ENCODE measurements at places on chromosomes 16 and 17.

DNA sequence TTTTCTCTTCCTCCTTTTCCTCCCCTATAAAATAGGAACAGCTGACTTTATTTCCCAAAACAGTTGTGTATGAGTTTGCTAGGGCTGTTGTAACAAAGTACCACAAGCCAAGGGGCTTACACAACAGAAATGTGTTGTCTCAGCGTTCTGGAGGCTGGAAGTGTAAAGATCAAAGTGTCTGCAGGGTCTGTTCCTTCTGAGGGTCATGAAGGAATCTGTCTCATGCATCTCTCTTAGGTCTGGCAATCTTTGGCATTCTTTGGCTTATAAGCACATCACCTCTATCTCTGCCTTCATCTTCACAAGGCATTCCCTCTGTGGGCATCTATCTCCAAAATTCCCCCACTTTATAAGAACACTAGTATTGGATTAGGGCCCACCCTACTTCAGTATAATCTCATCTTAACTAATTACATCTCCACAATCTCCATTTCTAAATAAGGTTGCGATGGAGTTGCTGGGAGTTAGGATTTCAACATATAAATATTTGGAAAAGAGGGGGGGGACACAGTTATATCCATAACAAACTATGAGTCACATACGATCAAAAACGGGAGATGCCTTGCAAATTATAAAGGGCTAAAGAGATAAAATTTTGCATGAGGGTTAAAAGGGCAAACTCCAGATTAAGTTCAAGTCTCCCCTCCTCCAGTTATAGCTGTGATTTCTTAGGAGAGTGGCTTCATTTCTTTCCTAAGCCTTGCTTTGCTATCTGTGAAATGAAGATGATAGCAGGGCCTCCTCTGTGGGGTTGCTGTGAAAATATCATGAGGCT is 109.7 kb downstream of the VAT1L start:
- no peak for DNase-seq

DNA sequence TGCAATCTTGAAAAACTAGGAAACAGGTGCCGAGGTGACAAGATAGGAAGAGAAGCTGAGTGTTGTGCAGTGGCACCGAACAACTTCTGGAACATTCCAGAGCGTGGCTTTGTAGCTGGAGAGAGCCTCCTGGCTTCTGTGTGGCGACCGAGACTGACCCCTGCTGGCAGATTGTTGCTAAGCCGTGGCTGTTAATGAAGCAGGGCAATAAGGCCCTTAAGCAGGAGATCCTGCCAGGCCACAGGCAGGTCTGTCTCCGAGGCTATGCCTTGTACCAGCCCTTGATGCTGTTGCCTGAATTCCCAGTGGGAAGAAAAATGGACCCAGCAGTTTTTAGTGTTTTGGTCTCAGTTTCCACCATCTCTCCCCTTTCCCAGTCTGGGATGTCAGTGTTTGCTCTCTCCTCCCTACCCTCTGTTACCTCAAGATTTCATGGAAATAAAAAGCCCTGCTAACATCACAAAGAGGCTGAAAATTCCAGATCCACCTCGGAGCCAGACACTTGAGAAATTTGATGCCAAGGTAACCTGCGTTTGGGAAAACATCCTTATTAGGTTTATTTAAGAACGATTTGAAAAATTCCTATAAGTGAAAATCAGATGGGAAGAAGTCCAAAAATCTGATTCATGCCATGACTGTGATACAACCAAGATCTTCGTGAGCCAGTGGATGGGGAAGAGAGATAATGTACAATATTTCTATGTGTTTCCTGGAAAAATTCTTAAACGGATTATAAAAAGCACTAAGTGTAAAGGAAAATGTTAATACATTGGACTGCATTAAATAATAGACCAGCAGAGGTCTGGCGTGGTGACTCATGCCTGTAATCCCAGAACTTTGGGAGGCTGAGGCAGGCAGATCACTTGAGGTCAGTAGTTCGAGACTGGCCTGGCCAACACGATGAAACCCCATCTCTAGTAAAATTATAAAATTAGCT is 265.1 kb downstream of the PRKCA start:
- peak; percentile 77 for DNase-seq

- DNase-seq, result no peak
Observed at GRCh38 chr17:31431852-31432658, 40.6 kb downstream of the RAB11FIP4 start.

- DNase-seq, result no peak
Observed at GRCh38 chr17:37322826-37323561, 52.8 kb upstream of the C17orf78 start.

- no peak for DNase-seq
Observed at GRCh38 chr17:43832976-43833829, at the start of gene MPP3. TSS of gene MPP3 (minus strand) at chr17:43833146. CDS start at chr17:43831906, 1,240 bp downstream.

GRCh38 chr16:56450275-56450985 is 702 bp downstream of the NUDT21 start:
- no peak for DNase-seq

- no peak for DNase-seq
Observed at GRCh38 chr16:14151256-14152030, 80.3 kb downstream of the MRTFB start.

- no peak for DNase-seq
Observed at GRCh38 chr17:55652825-55653224, 69.8 kb downstream of the TMEM100 start.

DNA sequence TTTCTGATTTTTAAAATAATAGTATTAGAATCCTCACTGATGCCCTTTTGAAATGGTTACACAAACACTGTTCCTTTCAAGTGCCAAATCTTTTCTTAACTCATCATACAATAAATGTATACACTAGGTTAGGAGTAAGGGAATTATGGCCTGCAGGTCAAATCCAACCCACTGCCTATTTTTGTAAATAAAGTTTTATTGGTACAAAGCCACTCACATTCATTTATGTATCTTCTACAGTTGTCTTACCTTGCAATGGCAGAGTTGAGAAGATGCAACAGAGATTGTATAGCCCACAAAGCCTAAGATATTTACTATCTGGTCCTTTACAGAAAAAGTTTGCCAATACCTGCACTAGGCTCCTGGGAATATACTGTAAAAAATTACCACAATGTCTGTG is 47.8 kb downstream of the IKZF3 start:
- DNase-seq, result no peak

- no peak for DNase-seq
Observed at GRCh38 chr17:67642488-67642887, 75.2 kb upstream of the NOL11 start.

- DNase-seq, result no peak
Observed at GRCh38 chr16:13055480-13055879, 154.1 kb downstream of the SHISA9 start.

- no peak for DNase-seq
Observed at GRCh38 chr16:1290860-1291575, 18.4 kb upstream of the UBE2I start.

Data from central memory CD8-positive, alpha-beta T cell (primary cell).